Activated T-helper 1 cell treated with anti-CD3 and anti-CD28 coated beads, Interleukin-12 subunit alpha, Interleukin-12 subunit beta, Interleukin-2, Interleukin-4 antibody, amounts not matched to agents 30 ng/mL and 10 ng/mL and 1 ng/mL, durations not matched to agents 14 hours and 24 hours and 36 hours (primary cell): ENCODE measurements at places on chromosomes 7 and 10. TPM values are rescaled to one million over a fixed set of nuclear protein-coding genes. Genes with fewer than 3 reads are reported as not detected.

DNA sequence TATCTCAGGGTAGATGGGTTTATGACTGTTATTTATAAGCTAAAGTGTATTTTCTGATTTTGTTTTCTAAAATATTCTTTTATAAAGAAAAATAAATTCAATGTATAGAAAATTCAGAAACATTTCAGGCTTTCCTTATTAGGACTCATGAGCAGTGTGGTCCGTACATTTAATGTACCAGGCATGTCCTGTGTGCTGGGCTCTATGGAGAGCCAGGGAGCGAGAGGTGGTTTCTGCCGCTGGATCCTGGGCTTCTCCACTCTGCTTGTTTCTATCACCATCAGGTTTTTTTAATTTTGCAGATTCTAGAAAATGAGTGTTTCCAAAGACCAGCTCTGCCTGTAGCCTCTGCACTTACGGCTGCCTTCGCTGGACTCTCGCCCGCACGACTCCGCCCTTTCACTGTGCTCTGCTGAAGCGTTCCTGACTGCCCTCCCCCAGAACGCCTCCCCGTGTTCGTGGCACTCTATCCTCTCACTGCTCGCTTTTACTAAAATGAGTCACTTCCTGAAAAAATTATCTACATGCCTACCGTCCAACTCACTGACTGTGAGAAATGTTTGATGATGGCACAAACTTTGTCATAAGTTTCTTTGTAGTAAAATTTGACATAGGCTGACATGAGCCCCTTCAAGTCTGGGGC, 188.5 kb downstream of the ZMYND11 start:
- no peak for DNase-seq

DNA sequence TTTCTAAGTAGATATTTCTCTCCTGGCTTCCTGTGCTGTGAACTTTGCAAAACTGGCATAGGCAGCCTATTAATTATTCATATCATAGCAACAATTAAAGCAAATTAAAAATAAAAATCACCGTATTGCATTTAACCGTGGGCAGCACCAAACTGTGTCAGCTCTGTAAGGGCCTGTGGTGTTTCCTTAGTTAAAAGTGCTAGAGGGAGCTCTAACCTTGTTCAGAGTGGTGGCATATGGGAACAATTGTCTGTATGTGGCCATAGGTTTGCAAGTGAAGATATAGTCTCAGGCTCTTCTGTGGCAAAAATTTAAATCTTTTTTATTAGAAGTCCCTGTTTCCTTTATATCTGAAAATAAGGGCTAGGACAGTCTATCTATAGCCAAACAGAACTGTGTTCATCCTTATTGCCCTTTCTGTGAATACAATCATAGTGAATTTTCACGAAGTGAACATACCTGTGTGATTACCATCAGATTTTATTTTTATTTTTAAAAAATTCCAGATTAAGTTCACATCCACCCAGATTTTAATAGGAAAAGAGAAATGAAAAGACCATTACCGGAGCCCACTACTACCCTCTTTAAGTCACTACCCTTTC, 92.6 kb downstream of the POLL start:
- DNase-seq, result no peak

DNA sequence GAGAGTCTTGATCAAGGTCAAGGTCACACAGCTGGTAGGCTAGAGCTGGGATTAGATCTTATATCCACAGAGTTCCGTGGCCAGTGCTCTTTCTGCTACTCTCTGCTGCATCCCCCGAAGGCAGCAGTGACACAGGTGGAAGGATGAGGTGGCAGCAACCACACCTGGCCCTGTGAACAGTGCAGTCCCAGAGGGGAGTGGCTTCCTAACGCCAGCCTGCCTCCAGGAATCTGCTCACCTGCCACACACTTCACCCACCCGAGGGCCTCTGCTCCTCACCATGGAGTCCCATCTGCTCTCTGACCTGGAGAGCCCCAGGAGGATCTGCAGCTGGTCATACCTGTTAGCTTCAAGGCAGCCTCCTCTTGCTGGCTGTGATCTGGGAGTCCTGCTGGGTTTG, 484.2 kb downstream of the PLXNA4 start:
- no peak for DNase-seq

DNA sequence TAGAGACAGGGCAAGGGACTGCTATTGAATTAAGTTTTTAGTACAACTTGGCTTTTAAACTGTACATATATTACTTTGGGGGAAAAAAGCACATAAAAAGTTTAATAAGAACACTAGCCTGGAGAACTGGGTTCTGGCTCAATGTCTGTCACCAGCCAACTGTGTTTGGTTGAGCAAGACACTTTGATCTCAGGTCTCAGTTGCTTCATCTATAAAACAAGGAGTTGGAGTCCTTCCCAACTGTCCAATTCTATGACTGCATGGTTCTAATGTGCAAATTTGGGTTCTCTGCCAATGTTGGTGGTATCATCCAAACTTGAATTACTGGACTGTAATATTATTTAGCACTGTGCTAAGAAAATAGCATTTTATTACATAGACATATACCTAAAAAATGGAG, 50.3 kb downstream of the ATXN7L1 start:
- DNase-seq, result no peak

GRCh38 chr10:58651040-58651439, 138.4 kb downstream of the BICC1 start:
- DNase-seq, result no peak

Gene PRKCQ
- 45.9 and 50.4 TPM in 2 replicates for total RNA-seq

Gene ASAH2
- 2.2 and 5.4 TPM in 2 replicates for total RNA-seq

Gene DLX5
- not detected in 2 replicates for total RNA-seq

GRCh38 chr7:51270965-51271364, 45.6 kb downstream of the COBL start:
- no peak for DNase-seq

Gene NEUROD6
- not detected in 2 replicates for total RNA-seq

Gene IGF2BP3
- total RNA-seq, result 2.5 and 2.7 TPM in 2 replicates

- no peak for DNase-seq
Observed at GRCh38 chr7:29851487-29851886, 45.2 kb downstream of the WIPF3 start.

DNA sequence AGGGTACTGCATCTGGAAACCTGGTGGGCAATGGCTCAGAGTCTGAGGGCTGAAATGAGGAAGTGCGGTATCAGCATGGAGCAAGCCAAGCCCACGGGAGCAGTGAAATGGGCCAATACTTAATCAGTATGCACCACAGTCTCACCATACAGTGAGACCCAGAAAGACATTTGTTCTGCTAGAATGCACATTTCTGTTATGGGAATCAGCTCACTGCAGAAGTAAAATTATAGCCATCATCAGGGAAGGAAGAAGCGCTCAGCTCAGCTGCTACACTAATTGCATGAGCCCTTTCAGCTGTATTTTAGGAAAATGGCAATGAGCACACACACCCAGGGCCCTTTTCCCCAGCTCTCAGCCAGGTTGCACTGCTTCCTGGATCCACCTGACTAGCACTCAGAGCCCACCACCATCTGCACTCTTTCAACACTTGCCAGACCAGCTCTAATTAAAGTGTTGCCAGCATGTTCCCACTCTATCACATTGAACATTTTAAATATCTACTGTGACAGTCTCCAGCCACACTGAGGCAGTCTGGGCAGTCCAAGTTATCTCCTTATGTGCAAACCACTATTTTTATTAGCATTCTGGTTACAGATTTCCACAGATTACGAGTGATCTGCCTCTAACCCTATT, 44.2 kb upstream of the PIK3AP1 start:
- DNase-seq, result no peak

- no peak for DNase-seq
Observed at GRCh38 chr10:29345144-29345909, 56.5 kb downstream of the LYZL1 start.

Gene TBXAS1
- 2.4 and 3.1 TPM in 2 replicates for total RNA-seq

GRCh38 chr7:83466956-83467355, 182.0 kb downstream of the SEMA3E start:
- no peak for DNase-seq

DNA sequence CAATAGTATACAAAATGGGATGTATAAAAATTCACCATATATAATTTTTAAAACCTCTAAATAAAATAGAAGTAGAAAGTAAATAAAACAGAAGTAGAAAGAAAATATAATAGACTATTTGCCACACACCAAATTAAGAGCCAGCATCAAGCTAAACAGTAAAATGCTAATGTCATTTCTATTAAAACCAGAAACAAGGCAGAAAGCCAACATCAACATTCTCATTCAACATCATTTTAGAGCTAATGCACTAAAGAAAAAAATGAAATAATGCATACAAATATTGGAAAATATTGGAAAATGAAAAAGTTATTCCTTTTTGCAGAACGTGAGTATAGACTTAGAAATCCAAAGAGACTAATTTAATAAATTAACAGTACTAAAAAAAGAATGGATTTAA, 23.4 kb upstream of the RELN start:
- no peak for DNase-seq

Gene OR6V1
- not detected in 2 replicates for total RNA-seq

- no peak for DNase-seq
Observed at GRCh38 chr7:148620749-148621359, 30.3 kb downstream of the C7orf33 start.

DNA sequence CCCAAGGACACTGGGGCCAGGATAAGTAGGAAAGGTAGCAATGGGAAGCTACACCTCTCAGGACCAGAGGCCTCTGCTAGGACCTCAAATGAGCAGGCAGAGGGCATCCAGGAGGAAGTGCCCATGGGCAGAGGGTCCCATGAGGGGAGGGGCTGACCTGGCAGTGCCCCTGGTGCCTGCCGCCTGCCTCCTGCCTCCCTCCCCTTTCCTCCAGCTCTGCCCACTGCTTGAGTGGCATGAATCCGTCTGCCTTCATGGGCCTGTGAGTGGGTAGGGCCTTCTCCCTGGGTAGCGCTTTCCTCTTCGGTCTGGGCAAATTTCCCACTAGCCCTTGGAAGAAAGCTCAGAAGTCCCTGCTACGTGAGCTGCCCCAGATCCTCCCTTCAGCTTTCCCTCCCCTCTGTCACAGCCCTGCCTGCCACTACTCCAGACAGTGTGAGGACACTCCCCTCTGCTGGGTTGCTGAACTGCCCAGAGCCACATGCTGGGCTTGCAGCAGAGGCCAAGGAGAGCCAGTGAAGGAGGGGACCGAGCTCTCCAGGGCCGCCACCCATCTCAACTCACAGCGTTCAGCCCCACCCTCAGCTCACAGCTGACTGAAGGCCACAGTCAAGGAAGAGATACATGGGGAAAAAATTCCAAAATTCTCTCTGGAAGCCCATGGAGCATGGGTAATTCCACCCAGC, 141.4 kb downstream of the ARHGAP22 start:
- DNase-seq, result no peak

- no peak for DNase-seq
Observed at GRCh38 chr7:73994761-73995160, 33.2 kb upstream of the ELN start.

GRCh38 chr7:121608785-121609184, 212.7 kb upstream of the FAM3C start:
- DNase-seq, result no peak

DNA sequence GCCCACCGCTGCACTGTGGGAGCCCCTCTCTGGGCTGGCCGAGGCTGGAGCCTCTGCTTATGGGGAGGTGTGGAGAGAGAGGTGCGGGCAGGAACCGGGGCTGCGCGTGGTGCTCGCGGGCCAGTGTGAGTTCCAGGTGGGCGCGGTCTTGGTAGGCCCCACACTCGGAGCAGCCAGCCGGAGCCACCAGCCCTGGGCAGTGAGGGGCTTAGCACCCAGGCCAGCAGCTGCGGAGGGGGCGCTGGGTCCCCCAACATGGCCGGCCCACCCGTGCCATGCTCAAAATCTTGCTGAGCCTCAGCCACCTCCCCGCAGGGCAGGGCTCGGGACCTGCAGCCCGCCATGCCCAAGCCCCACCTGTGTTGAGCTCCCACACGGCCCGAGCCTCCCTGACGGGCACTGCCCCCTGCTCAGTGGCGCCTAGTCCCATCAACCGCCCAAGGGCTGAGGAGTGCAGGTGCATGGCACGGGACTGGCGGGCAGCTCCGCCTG, 856.8 kb upstream of the CELF2 start:
- no peak for DNase-seq

DNA sequence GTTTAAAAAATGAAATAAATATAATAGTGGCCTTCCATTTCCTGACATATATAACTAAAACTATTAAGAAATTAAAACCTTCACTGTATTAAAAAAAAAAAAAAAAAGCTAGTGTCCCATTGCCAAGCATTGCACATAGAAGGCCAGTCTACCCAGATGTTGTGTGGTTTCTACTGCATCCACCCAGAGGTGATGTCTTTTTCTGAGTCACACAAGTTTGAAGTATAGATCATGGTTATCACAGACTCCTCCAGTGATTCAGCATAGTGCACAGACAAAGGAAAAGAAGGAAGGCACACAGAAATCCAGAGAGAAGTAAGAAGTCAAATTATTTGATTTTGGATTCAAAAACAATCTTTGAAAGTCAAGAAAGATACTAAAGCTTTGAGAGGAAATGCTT, 429.0 kb downstream of the ETV1 start:
- DNase-seq, result no peak

Gene UCN3
- not detected in 2 replicates for total RNA-seq

- no peak for DNase-seq
Observed at GRCh38 chr10:122001698-122002097, 12.7 kb downstream of the TACC2 start.

Gene KLF14
- not detected in 2 replicates for total RNA-seq

- no peak for DNase-seq
Observed at GRCh38 chr10:14611968-14612693, 162.6 kb downstream of the FAM107B start.

Gene USP6NL
- total RNA-seq, result 0.64 and 0.78 TPM in 2 replicates

Gene MAP3K8
- 34.7 and 37.5 TPM in 2 replicates for total RNA-seq

DNA sequence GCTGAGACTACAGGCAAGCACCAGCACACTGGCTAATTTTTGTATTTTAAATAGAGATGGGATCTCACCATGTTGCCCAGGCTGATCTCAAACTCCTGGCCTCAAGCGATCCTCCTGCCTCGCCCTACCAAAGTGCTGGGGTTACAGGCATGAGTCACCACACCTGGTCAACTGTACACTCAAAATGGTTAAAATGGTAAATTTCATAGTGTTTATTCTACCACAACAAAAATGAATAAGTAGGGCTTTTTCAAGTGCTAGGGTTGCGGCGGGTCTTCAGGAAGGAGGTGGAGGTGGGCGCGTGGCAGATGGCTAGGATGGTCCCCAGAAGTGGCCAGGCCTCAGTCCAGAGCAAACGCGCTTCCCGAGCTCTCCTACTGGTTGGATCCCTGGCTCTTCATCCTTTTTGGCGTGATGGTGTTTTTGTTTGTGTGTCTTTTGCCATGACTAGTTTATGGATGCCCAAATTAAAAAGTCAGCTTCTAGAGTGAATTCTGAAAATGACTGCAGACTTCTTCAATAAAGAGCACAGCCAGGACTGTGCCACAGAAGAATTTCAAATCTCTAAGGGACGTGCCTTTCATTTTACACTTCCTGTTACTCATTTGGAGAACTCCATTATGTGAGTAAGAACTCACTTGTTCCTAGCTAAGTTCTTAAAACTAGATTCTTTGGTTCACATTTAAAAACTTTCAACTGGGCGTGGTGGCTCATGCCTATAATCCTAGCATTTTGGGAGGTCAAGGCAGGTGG, 73.9 kb downstream of the TMEM130 start:
- DNase-seq, result no peak

DNA sequence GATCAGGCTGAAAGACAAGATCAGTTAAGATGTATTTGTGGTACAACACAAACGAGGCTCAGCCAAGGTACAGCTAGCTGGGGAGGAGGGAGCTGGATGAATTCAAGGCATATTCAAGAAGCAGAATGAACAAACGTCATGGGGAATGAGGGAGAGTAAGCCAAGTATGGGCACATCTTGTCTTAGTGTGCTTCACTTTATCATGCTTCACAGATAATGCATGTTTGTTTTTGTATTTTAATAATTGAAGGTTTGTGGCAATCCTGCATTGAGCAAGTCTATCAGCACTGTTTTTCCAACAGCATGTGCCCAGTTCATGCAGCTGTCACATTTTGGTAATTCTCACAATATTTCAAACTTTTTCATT, 135.4 kb downstream of the HIBADH start:
- no peak for DNase-seq

- DNase-seq, result no peak
Observed at GRCh38 chr7:1130021-1130990, 29.7 kb downstream of the ZFAND2A start.
